ENCODE measurements at places on chromosomes 6 and 20.

GRCh38 chr6:138005846-138006245, 101.4 kb downstream of the PERP start:
- no peak for DNase-seq

DNA sequence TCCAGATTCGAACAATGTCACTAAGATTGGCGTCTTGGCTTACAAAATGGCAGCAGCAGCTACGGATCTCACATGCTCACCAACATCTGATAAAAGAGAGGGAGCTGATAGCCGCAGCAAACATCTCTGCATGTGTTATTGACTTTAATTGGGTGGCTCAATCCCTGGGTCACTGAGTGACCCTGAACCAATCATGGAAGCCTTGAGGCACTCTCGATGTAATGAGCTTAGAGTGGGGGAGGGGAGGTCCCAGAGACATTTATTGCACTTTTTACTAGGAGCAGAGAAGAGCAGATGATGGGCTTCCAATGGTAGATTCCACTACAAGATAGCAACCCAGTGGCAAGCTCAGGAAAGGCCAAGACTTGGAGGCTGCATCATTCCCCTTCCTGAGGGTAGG, 238.7 kb downstream of the BMP7 start:
- DNase-seq: no peak

DNA sequence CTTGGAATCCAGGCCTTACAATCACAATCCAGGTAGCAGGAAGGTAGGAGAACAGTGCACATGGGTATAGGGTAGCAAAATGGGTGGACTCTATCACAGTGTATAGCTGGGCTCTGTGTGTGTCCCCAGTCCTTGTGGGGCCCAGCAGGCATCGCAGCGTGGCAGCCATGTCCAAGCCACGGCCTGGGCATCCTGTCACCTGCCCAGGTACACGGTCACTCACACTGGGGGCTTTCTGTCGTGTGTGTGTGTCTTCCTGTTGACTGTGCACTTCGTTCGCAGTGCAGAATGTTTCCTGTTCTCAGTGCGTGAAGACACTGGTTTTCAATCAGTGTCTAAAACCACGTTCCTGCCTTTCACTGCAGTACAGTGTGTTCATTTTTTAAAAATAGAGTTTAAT, 523.2 kb upstream of the JARID2 start:
- DNase-seq: no peak

GRCh38 chr6:90199900-90200299, 96.7 kb downstream of the BACH2 start:
- DNase-seq: no peak

DNA sequence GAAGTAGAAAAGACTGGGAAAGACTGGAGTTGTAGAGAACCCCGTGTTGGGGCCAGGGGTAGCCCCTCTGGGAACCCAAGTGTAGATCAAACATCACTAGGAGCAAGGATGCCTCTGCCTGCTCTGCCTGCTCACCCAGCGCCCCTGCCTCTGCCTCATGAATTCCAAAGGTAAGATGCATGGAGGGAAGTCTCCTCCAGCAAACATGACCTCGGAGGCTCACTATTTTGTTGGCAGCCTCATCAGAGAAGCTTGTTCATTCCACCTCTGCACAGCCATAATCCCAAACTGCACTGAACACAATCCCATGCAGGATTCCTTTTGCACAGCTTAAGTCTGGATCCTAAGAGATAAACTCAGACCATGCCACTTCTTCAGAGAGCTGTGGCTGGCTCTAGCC, 4.9 kb downstream of the FRS3 start:
- DNase-seq: no peak

DNA sequence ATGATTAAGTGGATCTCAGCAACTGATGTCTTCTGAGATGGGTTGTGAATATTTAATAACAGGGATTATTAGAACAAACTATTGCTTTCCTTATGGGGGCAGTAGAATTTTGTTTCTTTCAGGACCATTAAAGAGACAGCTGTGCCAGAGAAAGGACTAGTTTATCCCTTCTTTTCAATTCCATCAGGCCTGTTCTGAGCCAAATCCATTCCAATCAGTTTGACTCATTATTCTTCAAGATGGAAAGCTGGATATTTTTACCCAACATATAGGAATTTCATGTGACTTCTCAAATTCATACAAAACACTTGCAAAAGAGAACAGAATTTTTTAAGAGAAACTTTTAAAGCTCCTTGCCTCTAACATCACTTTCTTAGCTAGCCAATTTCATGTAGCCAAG, 722.0 kb upstream of the FLRT3 start:
- no peak for DNase-seq

DNA sequence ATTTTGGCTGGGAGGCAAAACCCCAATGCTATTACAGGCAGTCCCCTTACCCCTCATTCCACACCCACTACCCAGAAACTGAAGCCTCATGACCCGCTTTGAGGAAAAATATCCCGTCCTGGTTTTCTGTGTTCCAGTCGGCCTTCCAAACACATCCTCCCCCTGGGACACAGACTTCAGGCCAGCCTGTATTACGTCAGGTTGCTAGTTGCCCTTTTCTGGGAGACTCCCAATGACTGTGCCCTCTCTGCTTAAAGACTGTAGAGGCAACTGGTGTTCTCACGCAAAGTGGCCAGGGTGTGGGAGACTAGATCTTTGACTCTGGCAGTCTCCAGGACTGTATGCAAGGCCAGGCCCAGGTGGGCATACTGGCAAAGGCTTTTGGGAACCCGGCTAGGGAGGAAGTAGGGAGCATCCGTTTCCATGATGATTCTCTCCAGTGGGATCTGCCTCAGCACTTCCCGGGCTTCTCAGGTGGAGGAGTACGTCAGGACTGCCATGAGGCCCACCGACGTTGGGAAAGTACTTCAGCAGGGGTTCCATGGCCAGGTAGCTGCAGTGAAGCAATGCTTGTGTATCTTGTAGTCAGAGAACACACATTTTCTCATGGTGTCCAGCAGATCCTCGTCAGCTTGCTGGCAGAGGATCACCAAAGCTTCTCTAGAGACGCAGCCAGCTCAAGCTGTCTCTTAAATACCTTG, 34.9 kb downstream of the DYNLT1 start:
- DNase-seq: no peak

- DNase-seq: no peak
These were observed 175.9 kb upstream of the CST7 start for GRCh38 chr20:24773168-24773567.

DNA sequence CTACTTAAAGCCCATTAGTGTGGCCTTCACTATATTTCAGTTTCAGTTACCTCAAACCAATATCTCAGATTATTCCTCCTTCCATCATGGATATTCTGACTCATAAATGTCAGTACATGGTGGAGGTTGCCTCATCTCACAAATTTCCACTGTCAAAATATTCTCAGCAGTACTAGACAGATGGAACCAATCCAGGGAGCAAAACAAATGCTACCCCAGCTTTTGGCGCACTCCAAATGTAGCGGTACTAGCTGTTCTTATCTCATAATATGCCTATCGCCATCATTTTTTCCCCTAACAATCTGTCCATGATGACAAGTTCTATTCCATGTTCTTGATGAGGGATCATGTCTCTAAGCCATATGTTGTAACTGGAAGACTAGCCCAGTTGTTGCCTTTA, 1026.1 kb downstream of the KIF16B start:
- DNase-seq: no peak

All from RWPE1 (cell line).